Glutamatergic neuron (in vitro differentiated cells): ENCODE measurements at places on chromosomes 12 and 14. TPM values are rescaled to one million over a fixed set of nuclear protein-coding genes. Genes with fewer than 3 reads are reported as not detected.

DNA sequence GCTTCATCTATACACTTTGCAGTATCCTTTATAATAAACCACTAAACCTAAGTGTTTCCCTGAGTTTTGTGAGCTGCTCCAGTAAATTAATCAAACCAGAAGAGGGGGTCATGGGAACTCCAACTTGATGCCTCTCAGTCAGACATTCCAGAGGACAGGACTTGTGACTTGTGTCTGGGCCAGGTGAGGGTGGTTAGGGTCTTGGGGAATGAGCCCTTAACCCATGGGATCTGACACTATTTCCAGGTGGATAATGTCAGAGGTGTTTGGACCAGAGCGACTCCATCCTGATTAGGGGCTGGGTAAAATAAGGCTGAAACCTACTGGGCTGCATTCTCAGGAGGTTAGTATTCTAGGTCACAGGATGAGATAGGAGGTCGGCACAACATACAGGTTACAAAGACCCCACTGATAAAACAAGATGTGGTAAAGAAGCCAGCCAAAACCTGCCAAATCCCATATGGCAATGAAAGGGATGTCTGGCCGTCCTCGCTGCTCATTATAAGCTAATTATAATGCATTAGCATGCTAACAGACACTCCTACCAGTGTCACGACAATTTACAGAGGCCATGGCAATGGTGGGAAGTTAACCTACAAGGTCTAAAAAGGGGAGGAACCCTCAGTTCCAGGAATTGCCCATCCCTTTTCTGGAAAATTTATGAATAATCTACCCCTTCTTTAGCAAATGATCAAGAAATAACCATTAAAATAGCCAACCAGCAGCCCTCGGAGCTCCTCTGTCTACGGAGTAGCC is 58.7 kb downstream of the BCAT1 start:
- DNase-seq = no peak

The NOXRED1 gene
- 0.69 TPM for total RNA-seq

GRCh38 chr12:32558903-32559302 is 120.2 kb upstream of the DNM1L start:
- no peak for DNase-seq

GRCh38 chr14:50978888-50979287 is 34.6 kb upstream of the PYGL start:
- DNase-seq = no peak

The POLE gene
- total RNA-seq = 38.6 TPM

The PCED1B gene
- total RNA-seq = 0.27 TPM

DNA sequence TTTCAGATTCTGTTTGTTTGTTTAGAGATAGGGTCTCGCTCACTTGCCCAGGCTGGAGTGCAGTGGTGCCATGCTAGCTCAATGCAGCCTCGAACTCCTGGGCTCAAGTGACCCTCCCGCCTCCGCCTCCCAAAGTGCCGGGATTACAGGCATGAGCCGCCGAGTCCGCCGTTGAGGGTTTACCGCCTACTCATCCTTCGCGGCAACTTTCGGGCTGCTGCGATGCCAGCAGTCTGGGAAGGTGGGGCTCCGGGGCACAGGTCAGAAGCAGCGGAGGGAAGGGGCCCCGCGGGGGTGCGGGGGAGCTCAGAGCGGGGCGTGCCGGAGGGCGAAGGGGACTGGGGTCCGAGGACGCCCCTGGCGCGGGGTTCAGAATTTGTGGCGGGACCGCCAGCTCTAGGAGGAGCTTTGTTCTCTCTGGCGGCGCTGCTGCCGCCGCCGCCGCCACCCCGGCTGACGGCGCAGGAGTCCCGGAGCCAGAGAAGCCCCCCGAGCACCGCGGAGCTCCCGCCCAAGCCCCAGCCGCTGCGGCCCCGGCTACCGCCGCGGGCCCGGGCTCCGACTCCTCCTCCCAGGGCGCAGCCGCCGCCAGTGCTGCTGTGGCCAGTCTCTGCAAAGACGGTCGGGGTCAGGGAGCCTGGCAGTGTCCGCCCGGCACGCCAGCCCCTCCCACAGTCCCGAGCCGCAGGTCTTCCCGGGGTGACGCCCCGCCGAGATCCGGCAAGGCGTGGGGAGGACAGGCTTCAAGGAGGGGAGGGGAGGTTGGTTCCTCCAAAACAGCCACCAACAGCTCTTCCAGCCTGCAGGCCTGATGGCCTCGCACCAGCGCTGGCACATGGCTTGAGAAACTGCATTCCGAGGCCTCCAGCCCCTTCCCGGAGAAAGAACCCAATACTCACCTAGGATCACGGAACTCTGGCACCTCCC is 10.9 kb upstream of the KRT77 start:
- DNase-seq = peak; percentile 58

DNA sequence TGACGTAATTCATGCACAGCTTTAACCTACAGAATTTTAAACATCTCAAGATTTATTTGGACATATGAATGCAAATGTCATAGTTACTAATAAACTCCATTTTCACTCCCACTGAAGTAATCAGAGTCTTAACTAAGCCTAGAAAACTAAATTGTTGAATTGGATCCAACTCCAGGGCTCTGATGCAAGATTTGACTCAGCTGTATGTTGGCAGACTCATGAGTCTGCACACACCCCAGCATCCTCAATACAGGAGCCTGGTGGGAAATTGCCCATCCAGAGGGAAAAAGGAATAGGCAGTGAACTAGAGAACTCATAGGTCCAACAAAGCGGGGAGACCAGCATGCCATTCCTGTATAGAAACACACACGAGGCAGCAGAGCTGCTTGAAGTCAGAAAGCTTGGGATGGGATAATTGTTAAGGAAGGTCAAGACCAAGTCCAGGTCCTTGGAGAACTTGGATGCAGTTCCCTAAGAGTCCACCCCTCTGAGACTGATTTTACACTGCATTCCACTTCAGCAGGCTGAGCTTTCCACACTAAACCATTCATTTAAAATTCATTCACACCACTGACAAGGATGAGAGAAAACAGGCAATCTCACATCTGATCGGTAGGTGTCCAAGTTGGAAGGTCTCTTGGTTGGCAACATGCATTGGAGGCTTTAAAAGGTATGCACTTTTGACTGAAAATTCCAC is 14.4 kb downstream of the TMTC1 start:
- no peak for DNase-seq

The KCNMB4 gene
- total RNA-seq = 18.7 TPM

The NYNRIN gene
- 33.5 TPM for total RNA-seq

The RNASE7 gene
- not detected for total RNA-seq

GRCh38 chr12:119431151-119431550 is 96.6 kb downstream of the CCDC60 start:
- DNase-seq = no peak

The SLC25A21 gene
- total RNA-seq = 0.91 TPM

The EGLN3 gene
- 1.9 TPM for total RNA-seq

The PLEKHG7 gene
- total RNA-seq = not detected

The RNASE4 gene
- total RNA-seq = 1.7 TPM

DNA sequence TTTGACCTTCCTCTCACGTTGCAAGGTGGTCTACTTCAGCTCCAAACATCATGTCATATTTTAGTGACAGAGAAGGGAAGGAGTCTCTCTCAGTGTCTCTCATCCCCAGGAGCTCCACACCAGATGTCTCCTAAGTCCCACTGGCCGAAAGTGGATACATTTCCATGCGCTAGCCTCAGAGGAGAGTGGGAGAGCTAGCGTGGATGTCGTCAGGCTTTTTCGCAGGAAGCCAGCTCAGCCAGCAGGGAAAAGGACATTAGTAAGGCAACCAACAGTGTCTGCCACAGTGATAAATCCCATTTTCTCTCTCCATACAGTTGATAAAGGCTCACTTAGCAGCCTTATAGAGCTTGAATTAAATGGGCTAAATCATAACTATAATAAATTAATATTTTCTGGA is 155.7 kb downstream of the PELI2 start:
- no peak for DNase-seq

GRCh38 chr12:8948701-8949341 is 624 bp downstream of the M6PR start:
- no peak for DNase-seq

The CDKN3 gene
- 4.4 TPM for total RNA-seq

DNA sequence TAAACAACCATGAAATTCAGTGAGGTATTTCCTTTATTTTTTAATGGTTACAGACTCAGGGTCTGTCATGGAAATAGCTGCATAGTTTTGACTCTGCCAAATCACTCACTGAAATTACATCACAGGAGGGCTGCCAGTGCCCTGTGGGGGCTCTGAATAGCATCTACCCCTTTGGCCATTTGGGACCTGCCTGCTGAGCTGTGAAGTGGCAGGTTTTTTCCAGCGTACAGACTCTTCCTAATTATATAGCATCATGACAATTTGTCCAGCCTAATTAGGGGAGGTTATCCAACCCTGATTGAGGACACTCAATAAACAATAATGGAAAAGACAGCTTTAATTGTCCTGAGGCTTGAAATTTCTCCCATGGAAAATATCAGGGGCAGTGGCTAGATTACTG is 1.8 kb upstream of the COCH start:
- no peak for DNase-seq
